ENCODE measurements at places on chromosomes 13 and 19. TPM values are rescaled to one million over a fixed set of nuclear protein-coding genes. Genes with fewer than 3 reads are reported as not detected.
A peak's percentile ranks its signal among the peaks of the same experiment; 100 is the strongest.

- H3K27me3 ChIP-seq, result peaks cover 2% of the 10 kb centered on the region
- peak overlapping the region; percentile 38 for H3K4me3 ChIP-seq
- DNase-seq, result no peak
- no peaks in the 10 kb centered on the region for H3K36me3 ChIP-seq
- peaks cover 22% of the 10 kb centered on the region for H3K4me1 ChIP-seq
- peak overlapping the region; percentile 63 for H3K27ac ChIP-seq
Observed at GRCh38 chr13:110319397-110319773, 12.3 kb downstream of the COL4A2 start.

- no peak for DNase-seq
- H3K4me1 ChIP-seq, result no peaks in the 10 kb centered on the region
- H3K27ac ChIP-seq, result no peak overlapping the region
- peaks cover 13% of the 10 kb centered on the region for H3K36me3 ChIP-seq
Observed at GRCh38 chr19:41386442-41386841, 10.1 kb downstream of the TMEM91 start.

GRCh38 chr13:44259045-44260027 lies 114.3 kb upstream of the SERP2 start:
- no peaks in the 10 kb centered on the region for H3K27me3 ChIP-seq
- no peaks in the 10 kb centered on the region for H3K36me3 ChIP-seq
- H3K4me1 ChIP-seq, result 0 out of 2 replicates have a peak, but pooled peaks cover 3% of the 10 kb centered on the region
- H3K27ac ChIP-seq, result no peak overlapping the region
- DNase-seq, result no peak

DNA sequence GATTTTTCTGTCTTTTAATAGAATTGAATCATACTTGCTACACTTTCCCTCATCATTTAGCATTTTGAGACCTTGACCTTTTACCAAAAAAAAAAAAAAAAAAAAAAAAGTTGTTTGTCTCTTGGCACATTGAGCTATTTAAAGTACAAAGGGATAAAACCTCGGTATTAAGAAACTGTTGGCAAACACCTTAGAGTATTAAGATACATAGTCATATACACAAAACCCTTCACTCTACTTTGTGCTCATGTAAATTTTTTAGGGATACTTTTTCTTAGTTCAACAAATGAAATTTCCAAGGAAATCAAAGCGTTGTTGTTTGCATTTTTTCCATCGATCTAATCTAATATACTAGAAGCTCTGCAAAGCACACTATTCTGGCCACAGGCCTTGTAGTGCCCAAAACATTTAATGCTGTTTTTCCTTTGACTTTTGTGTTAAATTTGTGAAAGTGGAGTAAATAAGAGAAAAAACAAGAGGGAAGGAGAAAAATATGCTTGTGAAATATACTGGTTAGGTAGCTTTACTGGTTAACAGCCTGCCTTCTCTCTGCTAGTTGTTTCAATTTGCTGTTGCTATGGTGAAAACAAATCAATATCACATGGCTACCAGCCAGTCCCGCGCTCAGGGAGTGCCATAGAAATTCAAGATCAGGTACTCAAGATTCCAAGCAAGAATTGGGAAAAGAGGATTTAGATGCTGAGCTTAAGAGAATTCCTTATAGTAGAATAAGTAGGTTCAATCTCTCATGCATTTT lies 2.6 kb downstream of the MBNL2 start:
- DNase-seq, result no peak
- H3K4me3 ChIP-seq, result peak overlapping the region; percentile 74
- H3K27me3 ChIP-seq, result no peaks in the 10 kb centered on the region
- no peaks in the 10 kb centered on the region for H3K36me3 ChIP-seq
- H3K4me1 ChIP-seq, result peaks cover 47% of the 10 kb centered on the region

GRCh38 chr19:15421721-15422260 lies 3.0 kb upstream of the AKAP8L start:
- no peaks in the 10 kb centered on the region for H3K27me3 ChIP-seq
- H3K4me1 ChIP-seq, result peaks cover 16% of the 10 kb centered on the region
- peaks cover 35% of the 10 kb centered on the region for H3K36me3 ChIP-seq
- H3K4me3 ChIP-seq, result no peak overlapping the region
- no peak overlapping the region for H3K27ac ChIP-seq
- DNase-seq, result no peak

The PSG3 gene
- not detected for total RNA-seq

- H3K27ac ChIP-seq, result no peak overlapping the region
- peaks cover 28% of the 10 kb centered on the region for H3K27me3 ChIP-seq
- H3K36me3 ChIP-seq, result no peaks in the 10 kb centered on the region
- H3K4me1 ChIP-seq, result no peaks in the 10 kb centered on the region
- DNase-seq, result no peak
Observed at GRCh38 chr13:108352599-108352998, 83.1 kb downstream of the TNFSF13B start.

The ZNF724 gene
- total RNA-seq, result 7.1 TPM

- no peak for DNase-seq
- no peaks in the 10 kb centered on the region for H3K4me1 ChIP-seq
- H3K4me3 ChIP-seq, result no peak overlapping the region
- no peaks in the 10 kb centered on the region for H3K27me3 ChIP-seq
Observed at GRCh38 chr13:76350399-76350798, 535.8 kb downstream of the KCTD12 start.

The IZUMO2 gene
- total RNA-seq, result not detected

GRCh38 chr19:42148266-42148665 lies 16.0 kb upstream of the POU2F2 start:
- peaks cover 32% of the 10 kb centered on the region for H3K27me3 ChIP-seq
- no peak for DNase-seq
- no peak overlapping the region for H3K27ac ChIP-seq
- no peaks in the 10 kb centered on the region for H3K36me3 ChIP-seq
- H3K4me3 ChIP-seq, result no peak overlapping the region

The PDE4C gene
- 1.5 TPM for total RNA-seq

DNA sequence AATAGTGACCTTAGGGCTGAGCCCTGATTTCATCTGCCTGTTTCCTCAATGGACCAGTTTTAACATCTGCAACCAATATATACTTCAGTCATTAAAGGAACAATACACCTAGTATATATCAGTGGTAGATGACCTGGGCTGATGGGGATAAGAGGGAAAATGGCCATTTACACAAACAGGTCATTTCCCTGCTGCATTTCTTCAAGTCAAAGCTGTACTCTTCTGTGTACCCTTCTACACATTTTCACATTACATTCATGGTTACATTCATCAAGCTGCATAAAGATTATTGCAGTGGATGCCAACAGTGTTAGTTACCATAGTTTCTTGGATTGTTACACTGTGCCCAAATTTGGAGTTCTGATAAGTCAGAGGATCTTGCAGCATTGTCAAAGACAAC lies 81.2 kb upstream of the RAP2A start:
- no peak overlapping the region for H3K4me3 ChIP-seq
- H3K27ac ChIP-seq, result no peak overlapping the region
- no peaks in the 10 kb centered on the region for H3K27me3 ChIP-seq
- H3K36me3 ChIP-seq, result no peaks in the 10 kb centered on the region

- 0 out of 2 replicates have a peak, but pooled peaks cover 7% of the 10 kb centered on the region for H3K27me3 ChIP-seq
- no peak overlapping the region for H3K27ac ChIP-seq
Observed at GRCh38 chr19:15623711-15624318, 8.8 kb downstream of the CYP4F8 start.

GRCh38 chr19:18171605-18172327 lies 1.8 kb upstream of the IFI30 start:
- H3K4me3 ChIP-seq, result no peak overlapping the region
- no peaks in the 10 kb centered on the region for H3K27me3 ChIP-seq
- H3K36me3 ChIP-seq, result peaks cover 19% of the 10 kb centered on the region
- no peak for DNase-seq
- H3K4me1 ChIP-seq, result peaks cover 20% of the 10 kb centered on the region

- no peaks in the 10 kb centered on the region for H3K27me3 ChIP-seq
- no peak for DNase-seq
- peaks cover 6% of the 10 kb centered on the region for H3K4me1 ChIP-seq
- peaks cover 20% of the 10 kb centered on the region for H3K36me3 ChIP-seq
- no peak overlapping the region for H3K4me3 ChIP-seq
Observed at GRCh38 chr13:23372264-23372906, 61.1 kb downstream of the SACS start.

The ZNF284 gene
- total RNA-seq, result not detected

The ZIM2 gene
- not detected for total RNA-seq

DNA sequence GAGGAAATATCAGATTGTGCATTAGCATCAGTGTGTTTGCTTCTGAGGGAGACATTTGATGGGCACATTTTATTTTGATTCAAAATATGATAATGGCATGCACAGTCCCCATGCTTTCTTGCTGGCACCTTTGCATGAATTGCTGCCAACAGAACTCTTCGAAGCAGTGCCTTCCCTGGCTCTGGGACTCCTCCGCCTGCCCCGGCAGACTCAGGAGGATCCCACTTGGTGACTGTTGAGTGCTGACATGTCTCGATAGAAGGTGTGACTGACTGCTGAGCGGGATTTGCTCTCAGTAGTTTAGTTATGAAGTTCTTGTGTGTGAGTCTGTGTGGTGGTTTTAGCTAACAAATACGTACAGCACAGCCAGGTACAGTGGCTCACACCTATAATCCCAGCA lies 239.7 kb downstream of the FGF9 start:
- no peak for DNase-seq
- H3K36me3 ChIP-seq, result no peaks in the 10 kb centered on the region
- H3K27ac ChIP-seq, result no peak overlapping the region

The CYP2S1 gene
- total RNA-seq, result 17.6 TPM

The SPRY2 gene
- 7.2 TPM for total RNA-seq

The HIPK4 gene
- total RNA-seq, result 0.74 TPM

DNA sequence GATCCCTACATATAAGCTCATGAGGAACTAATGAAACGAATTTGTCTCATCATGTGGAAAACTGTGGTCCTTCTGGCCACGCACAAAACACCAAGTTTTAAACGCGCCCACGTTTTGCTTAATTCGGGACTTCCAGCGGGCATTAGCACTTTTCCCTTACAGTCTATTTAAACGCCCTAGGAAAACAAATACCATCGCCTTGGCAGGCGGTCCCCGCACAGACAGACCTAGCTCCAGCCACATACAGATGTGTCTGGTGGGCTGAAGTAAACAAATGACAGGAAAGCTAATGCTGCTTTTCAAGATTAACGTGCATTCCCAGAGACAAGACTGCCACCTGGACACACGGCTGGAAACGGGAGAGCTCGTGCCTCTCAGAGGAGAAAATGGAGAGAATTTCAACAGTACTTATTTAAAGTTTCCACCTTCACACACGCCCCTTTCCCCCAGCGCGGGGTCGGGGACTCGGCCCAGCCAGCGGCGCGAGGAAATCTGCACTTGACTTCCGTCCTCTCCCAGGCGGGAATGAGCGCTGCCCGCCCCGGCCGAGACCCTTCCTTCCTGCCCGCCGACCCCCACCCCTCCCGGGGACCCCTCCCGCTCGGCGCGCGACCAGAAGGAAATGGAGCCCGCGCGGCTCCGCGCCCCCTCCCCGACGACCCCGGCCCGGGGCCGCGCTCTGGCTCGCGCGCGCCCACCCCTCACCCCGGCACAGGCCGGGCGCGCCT lies 931 bp downstream of the USP12 start:
- H3K4me3 ChIP-seq, result peak overlapping the region; percentile 68
- H3K4me1 ChIP-seq, result peaks cover 15% of the 10 kb centered on the region
- no peaks in the 10 kb centered on the region for H3K36me3 ChIP-seq
- no peaks in the 10 kb centered on the region for H3K27me3 ChIP-seq
- peak overlapping the region; percentile 66 for H3K27ac ChIP-seq

DNA sequence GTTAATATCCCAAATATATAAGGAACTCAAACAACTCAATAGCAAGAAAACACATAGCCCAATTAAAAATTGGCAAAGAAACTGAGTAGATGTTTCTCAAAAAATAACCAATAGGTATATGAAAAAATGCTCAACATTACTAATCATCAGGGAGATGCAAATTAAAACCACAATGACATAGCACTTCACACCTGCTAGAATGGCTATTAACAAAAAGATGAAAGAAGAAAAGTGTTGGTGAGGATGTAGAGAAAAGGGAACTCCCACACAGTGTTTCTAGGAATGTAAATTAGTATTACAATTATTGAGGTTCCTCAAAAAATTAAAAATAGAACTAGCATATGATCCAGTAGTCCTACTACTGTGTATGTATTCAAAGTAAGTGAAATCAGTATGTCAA lies 1212.8 kb downstream of the DIAPH3 start:
- DNase-seq, result no peak
- no peak overlapping the region for H3K4me3 ChIP-seq
- no peaks in the 10 kb centered on the region for H3K36me3 ChIP-seq
- H3K4me1 ChIP-seq, result no peaks in the 10 kb centered on the region
- H3K27me3 ChIP-seq, result no peaks in the 10 kb centered on the region

GRCh38 chr13:109096101-109096500 lies 466.7 kb downstream of the MYO16 start:
- H3K27me3 ChIP-seq, result no peaks in the 10 kb centered on the region
- DNase-seq, result no peak

GRCh38 chr19:9161427-9161826 lies 17.4 kb upstream of the OR7D2 start:
- no peak overlapping the region for H3K4me3 ChIP-seq
- peaks cover 69% of the 10 kb centered on the region for H3K36me3 ChIP-seq
- no peak for DNase-seq

The LRP3 gene
- 29.0 TPM for total RNA-seq

- H3K4me3 ChIP-seq, result peak overlapping the region; percentile 76
- H3K4me1 ChIP-seq, result peaks cover 13% of the 10 kb centered on the region
- no peaks in the 10 kb centered on the region for H3K36me3 ChIP-seq
Observed at GRCh38 chr13:106533943-106534638, 1.4 kb downstream of the EFNB2 start.
